H9 (cell line): ENCODE measurements at places on chromosomes 11 and 22. TPM values are rescaled to one million over a fixed set of nuclear protein-coding genes. Genes with fewer than 3 reads are reported as not detected.

DNA sequence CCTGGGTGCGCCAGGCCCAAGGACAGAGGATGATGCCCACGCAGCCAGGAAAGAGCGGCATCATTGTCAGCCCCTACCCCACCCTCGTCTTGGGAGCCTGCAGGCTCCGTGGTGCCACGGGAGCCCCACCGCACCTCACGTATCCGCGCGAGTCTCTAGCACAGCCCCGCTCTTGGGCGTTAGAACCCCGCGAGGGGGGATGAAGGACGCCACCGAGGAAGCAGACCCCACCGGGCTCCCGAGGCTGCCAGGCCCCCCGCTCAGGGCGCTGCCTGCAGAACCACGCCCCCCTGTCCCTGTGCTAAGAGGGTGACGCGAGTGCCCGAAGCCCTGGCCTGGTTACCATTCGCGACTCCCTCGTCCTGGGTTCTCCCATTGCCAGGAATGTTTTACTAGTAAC is 52.3 kb upstream of the MS4A8 start:
- no peak for DNase-seq

DNA sequence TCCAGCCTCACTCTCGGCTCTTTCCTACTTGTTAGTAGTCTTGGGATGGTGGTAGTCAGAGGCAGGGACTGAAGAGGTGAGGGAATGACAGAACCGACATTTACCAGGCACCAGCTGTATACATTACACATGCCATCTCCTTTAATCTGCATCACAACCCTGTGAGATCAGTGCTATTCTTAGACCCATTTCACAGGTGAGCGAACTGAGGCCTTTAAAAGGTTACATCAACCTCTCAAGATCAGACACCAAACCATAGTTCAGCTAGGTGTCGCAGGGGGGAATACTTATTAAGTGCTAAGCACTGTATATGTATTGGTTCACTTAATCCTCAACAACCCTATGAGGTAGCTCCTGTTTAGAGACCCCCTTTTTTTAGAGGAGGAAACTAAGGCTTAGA is 5.6 kb downstream of the PLA2G3 start:
- no peak for DNase-seq

DNA sequence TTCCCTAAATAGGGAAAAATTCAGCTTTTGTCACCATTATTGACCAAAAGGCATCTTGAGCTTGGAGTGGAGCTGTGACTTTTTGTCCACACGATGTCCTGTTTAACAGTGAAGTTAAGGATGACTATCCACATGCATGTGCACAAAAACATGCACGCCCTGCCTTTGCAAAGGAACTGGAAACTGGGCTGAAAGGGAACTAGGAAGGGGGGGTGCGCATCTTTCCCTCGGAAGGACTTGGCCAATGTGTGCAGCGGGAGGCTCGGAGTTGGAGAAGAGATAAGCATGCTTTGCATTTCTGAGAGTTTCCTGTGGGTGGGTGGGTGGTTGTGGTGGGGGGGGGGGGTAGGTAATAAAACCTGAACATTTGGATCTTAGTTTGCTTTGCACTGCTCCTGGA is 411 bp upstream of the KIRREL3 start:
- no peak for DNase-seq

DNA sequence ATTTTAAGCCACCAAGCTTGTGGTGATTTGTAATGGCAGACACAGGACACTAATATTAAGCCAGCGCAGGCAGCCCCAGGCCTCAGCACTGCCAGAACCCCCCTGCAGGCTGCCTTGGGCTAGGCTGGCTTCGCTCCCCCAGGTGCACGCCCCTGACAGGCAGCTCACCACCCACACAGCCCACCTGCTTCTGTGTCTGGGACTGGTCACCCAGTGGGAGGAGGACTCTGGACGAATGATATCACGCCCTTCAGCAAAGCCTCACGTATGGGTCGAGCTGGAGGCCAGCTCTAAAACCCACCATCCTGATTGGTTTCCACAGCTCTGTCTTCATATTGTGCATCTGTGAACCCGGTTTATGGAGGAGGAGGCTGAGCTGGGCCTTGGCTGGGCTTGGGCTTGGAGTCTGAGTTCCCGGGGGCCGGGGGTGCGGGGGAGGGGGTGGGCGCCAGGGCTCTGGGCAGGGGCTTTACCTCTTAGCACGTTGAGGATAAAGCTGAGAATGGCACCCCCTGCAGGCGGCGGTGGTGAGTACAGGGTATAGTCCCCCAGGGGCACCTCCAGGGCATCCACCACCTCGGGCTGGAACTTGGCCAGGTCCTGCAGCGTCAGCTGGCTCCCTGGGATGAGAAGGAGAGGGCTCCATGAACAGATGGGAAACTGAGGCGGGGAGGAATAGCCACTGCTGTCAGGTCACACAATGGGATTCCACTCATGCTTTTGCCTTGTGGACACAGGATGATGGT is 13.8 kb downstream of the GGT5 start:
- DNase-seq, result peak; percentile 88

DNA sequence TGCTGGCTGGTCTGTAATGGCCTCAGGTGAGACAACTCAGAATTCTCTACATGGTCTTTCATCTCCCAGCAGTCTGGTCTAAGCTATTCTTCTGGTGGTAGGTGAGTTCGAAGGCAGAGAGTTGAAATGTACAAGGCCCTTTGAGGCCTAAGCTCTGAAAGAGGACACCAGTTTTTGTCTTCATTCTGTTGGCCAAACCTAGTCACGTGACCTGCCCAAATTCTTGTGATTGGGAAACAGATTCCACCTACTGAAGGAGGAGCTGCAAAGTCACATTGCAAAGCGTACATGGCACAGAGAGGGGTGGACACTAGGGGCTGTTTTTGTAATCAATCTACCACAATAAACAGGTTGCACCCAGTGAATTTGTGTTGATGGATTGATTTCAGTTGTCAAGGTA is 193.5 kb downstream of the NAV2 start:
- DNase-seq, result no peak

GRCh38 chr11:129637473-129637872 is 178.2 kb upstream of the TMEM45B start:
- no peak for DNase-seq

The APOA4 gene
- not detected in 2 replicates for total RNA-seq

GRCh38 chr22:42176255-42176915 is 45.8 kb upstream of the CYP2D6 start:
- no peak for DNase-seq

GRCh38 chr11:103537904-103538502 is 428.8 kb downstream of the DYNC2H1 start:
- DNase-seq, result no peak

- DNase-seq, result no peak
Measured at GRCh38 chr11:22079133-22079872, 113.6 kb upstream of the ANO5 start.
